ENCODE measurements at places on chromosomes 11 and 22. TPM values are rescaled to one million over a fixed set of nuclear protein-coding genes. Genes with fewer than 3 reads are reported as not detected.

DNA sequence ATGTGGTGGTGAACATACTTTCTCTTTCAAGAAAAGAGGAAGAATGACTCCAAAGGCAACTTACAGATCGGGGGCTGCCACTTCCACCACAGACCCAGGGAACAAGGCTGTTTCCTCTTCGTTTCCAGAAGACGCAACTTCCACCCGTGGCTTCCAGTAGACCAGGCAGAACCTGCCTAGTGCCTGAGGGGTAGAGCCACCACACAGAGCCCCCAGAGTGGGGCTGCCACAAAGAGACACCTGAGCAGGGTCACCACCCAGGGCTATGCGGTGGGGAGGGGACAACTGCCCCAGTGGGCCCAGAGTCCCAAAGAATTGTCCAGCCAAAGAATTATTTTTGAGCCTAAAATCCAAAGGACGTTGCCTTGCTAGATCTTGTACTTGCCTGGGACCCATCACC, 16.7 kb upstream of the PHF21B start:
- DNase-seq = no peak

GRCh38 chr11:74820763-74821162, 72.1 kb downstream of the RNF169 start:
- peak; percentile 95 for DNase-seq

DNA sequence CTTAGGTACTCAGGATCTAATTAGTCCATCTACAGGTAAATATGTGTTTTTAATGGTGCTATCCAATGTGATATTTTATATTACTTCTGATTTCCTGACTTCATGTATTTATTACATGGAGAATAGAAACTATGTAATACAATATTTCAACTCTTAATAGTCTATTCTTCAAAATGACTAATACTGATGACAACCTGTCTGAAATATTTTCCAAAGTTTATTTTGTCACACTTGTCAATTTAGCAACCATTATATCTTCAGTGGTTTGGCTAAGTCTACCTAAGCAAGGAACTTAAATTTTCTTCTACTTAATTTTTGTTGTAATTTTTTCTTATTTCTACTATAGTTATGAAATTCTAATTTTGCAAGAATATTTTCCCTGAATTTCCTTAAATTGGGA, 55.0 kb upstream of the CNTN5 start:
- no peak for DNase-seq

Gene SCGB1C1
- total RNA-seq = not detected
